ENCODE measurements at places on chromosomes 7 and 10.
A peak's percentile ranks its signal among the peaks of the same experiment; 100 is the strongest.

DNA sequence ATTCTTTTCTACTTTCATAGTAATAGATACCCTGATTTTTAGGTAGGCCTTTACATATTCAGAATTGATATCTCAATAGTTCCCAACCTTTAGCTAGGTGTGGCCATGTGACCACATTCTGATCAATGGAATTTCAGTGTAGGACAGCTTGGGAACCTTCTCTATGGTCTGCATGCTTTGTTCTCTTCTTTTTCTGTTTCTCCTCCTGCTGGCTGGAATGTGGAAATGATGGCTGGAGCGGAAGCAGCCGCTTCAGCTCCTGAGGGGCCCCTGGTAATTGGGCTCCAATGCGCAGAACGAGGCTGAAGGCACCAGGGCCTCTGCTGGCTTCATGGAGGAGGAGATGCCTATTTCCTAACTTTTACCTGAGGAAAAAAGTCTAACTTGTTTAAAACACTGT, 152.6 kb downstream of the ZMYND11 start:
- no peak for DNase-seq

DNA sequence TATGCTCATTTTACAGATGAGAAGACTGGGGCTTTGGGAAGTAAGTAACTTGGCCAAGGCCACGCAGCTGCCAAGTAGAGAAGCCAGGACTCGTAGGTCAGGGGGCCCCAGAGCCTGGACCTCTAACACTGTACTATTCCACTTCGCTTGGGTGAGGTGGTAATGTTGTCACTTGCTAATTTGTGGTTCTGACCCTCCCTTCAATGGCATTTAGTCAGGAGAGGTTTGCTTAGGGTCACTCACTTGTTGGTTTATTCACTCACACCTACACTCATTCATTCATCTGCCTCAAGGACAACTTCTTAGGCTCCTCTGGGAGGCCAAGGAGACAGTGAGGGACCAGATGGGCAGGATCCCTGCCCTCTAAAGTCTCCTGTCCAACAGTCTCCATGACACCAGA, 21.3 kb downstream of the BTBD16 start:
- no peak for DNase-seq

- peak; percentile 74 for DNase-seq
Measured at GRCh38 chr7:101085162-101085964, at the start of gene TRIM56. TRIM56 (plus strand) TSS chr7:101085481; CDS start chr7:101087313, 1,832 bp downstream.

DNA sequence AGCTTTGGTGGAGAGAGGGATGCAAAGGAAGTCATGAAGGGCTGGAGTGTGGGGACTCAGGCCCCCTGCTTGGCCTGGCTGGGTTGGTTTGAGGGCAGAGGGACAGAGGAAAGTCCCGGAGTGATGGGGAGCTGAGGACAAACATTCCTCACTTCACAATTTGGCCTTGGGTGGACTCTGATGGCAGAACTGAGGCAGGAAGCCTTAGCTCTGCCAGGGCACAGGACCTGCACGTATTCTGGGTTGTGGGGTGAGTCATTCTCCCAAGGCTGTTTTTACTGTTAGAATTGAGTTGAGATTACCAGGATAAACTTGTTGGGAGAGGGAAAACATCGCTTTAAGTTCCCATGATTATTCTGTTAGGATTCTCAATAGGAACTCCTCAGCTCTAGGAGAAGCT, 2.6 kb downstream of the GOLGA7B start:
- no peak for DNase-seq

DNA sequence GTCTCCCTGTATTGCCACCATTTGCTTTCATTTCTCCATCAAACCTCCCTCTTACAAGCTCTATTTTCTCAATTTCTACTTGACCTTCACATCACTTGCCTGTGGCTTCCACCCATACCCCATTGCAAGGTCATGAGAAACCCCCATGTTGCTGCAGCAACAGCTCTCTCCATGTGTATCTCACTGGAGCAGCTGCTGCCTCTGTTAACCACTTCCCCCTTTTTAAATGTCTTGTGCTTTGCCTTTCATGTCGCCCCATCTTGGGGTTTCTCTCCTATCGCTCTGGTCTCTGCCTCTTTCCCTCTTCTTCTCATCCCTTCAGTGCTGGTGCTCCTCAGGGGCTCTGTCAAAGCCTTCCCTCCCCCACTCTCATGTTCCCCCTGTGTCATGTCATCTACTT, 148.8 kb downstream of the CHN2 start:
- DNase-seq: no peak

DNA sequence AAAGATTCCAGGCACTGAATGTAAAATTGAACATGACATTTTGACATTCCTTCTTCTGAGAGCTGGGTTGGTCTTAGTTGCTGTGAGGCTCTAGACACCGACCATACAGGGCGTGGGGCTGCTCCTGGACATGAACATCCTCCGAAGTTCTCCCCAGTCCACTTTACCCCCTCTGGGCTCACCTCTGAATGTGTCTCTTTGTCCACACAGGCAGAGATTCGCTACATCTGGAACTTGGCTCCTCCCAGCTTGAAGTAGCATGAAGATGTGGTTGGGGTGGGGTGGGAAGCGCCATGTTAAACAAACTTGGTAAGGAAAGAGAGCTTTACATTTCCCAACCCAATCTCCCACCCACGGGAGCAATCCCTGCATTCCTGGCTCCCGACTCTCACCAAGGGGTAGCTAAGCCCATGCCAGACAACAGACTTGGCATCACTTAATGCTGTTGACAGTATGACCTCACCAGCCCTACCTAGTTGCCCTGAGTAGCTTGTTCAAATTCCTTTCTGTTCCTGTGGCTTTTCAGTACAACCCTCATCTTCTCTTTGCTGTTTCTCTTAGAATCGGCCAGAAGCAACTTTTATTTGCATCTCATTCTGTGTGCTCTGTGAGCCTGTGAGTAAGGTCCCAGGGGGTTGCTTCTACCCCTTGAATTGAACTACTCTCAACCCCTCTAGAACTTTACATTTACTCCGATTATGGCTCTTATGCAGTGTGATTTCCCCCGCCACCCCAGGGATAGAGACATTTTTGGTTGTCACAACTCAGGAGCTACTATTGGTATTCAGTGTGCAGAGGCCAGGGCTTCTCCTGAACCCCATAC, 211.4 kb downstream of the SEC23IP start:
- no peak for DNase-seq

GRCh38 chr7:85150624-85151023, 36.2 kb downstream of the SEMA3D start:
- no peak for DNase-seq

- DNase-seq: no peak
Measured at GRCh38 chr7:96794063-96794462, 84.4 kb upstream of the SEM1 start.

DNA sequence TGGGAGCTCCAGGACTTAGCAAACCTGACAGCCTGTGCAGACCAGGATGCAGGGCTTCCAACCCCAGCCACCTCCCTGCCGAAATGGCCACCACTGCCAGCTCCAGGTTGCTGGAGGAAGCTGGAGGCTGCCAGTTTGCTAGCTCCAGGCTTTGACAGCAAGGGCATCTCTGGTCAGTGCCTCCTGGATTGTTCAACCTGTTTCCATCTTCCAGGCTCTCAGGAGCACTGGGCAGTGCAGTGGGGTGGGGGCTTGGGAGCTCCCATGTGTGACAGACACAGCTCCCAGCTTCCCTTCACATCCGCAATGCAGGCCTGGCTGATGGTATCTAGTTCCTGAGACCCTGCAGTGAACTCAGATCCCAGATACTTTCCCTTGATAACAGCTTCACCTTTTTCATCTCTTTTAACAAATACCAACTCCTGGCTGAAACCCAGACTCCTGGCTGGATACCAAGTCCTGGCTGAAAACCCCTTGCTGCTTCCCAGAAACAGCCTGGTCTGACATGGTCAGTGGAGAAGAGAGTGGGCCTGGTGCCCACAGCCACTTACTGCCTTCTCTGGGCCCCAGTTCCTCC, 20.8 kb upstream of the RET start:
- no peak for DNase-seq

GRCh38 chr10:58994226-58995057, 182.0 kb upstream of the PHYHIPL start:
- DNase-seq: no peak

DNA sequence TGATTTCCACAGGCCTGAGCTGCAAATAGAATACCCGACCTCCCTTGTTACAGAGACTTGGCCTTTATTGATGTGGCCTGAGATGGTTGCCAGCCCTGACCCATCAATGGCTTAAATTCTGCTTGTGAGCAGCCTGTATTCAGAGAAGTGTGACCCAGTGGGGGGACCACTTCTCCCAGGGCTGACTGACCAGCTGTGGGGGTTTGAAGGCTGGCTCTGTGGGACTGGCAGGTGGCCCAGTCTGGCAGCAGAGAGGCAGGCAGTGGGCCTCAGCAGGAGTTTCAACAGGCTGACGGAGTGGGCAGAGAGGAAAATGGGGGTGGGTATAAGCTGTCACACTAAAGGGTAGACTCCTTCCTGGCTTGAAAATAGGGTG, 12.2 kb upstream of the PPIF start:
- DNase-seq: no peak

DNA sequence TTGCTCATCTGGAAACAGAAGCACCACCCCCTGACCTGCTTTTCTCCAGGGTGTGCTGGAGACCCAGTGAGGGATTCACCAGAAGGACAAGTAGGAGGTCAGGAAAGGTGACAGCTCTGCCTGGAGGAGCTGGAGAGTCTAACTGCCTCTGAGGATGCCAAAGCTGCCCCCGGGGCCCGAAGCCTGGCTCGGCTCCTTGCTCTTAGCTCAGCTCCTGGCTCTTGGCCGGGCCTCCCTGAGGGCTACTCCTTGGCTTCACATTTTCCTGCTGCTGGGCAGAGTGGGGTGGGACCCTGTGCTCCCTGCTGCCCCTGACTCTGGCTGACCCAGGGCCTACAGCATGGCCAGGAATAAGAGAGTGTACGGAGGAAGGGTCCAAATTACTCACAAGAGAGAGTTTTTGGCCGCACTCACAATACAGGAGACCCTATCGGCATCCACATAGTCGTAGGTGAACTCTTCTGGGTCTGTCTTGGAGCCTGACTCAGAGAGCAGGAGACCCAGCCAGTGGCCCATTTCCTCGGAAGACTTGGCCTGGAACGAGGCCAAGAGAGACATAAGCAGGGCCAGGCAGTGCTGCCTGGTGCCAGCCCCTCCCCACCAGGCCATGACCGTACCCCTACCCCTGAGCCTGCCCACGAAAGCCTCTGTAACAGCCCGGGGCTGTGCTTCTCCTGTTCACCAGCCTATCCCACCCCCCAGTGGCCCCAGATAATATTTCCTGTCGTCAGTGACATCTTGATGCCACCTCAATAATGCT, 63.1 kb downstream of the VWA2 start:
- no peak for DNase-seq

DNA sequence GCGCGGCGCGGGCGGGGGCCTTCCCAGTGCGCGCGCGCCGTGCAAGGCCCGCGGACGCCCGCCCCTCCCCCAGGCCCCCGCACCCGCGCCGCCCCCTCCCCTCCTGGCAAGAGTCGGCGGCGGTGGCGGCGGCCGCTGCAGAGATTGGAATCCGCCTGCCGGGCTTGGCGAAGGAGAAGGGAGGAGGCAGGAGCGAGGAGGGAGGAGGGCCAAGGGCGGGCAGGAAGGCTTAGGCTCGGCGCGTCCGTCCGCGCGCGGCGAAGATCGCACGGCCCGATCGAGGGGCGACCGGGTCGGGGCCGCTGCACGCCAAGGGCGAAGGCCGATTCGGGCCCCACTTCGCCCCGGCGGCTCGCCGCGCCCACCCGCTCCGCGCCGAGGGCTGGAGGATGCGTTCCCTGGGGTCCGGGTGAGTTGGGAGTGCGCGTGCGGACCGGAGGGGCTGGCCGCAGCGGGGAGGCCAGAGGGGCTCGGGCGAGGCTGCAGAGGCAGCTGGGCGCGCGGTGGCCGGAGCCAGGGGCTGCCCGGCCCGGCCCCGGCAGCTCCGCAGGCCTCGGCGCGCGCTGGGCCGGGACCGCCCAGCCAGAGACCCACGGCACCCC, at the start of gene BMPR1A:
Gene BMPR1A (plus strand): TSS at position 109 of the 602 bp plus-strand sequence. CDS start 119,400 bp downstream, outside the sequence.
- DNase-seq: no peak

- DNase-seq: no peak
Measured at GRCh38 chr10:118523775-118524174, 71.7 kb downstream of the PRLHR start.

- DNase-seq: no peak
Measured at GRCh38 chr7:157431951-157432540, 95.2 kb downstream of the DNAJB6 start.

GRCh38 chr10:37733822-37734221, 123.6 kb downstream of the ZNF248 start:
- no peak for DNase-seq

- no peak for DNase-seq
Measured at GRCh38 chr10:52452600-52453493, 138.8 kb downstream of the DKK1 start.

- peak; percentile 15 for DNase-seq
Measured at GRCh38 chr7:106731187-106731586, 70.2 kb upstream of the CCDC71L start.

DNA sequence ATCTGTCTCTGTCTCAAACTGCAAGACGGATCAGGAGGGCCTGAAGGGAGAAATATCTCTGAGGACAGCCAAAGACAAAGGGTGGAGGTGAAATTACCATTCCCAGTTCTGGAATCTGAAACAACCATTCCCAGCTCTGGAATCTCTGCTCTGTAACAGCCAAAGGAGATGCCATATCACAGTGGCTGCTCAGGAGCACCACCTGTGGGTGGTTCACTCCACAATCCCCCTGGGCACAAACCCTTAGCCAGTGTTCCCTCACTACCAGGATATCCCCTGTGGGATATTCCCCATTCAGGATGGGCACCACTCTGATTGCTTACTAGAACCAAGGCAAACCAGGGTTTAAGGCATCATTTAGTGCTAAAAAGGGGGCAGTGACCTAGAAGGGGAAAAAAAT, 199.0 kb downstream of the HTR7 start:
- no peak for DNase-seq

- DNase-seq: peak; percentile 19
Measured at GRCh38 chr7:19491821-19492452, 216.9 kb downstream of the POLR1F start.

DNA sequence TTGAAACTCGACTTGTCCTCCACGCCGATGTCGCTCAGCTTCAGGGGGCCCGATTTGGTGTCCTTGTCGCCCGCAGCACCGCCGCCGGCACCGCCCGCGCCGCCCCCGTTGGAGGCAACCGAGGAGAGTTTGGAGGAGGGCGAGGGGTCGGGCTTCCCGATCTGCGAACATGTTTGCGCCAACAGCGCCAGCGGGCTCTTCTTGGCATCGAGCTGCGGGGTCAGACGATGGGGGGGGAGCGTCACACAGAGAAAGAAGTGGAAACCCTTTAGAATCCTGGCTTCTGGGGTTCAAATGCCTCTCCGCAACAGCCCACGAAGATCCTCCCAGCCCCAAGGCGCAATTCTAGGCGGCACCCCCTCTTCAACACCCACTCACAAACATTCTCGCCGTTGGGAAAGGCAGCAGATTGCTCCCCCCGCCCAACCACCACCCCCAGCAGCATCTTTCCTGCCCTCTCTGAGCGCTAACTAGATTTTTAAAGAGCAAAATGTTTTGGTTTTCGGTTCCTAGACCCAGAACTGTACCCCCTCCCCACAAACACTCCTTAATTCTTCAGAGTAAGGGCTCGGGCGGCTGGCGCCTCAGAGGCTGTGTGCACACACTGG, 1.3 kb downstream of the ZNF503 start:
- peak; percentile 37 for DNase-seq
